Activated CD4-positive, alpha-beta T cell treated with anti-CD3 and anti-CD28 coated beads, Interleukin-2, amount 50 U/mL, for 48 hours (primary cell): ENCODE measurements at places on chromosomes 5 and 9.
A peak's percentile ranks its signal among the peaks of the same experiment; 100 is the strongest.

GRCh38 chr9:98109052-98109451, 10.0 kb downstream of the TRIM14 start:
- no peak for DNase-seq

GRCh38 chr9:90767523-90768100, 34.0 kb upstream of the SYK start:
- DNase-seq = no peak

DNA sequence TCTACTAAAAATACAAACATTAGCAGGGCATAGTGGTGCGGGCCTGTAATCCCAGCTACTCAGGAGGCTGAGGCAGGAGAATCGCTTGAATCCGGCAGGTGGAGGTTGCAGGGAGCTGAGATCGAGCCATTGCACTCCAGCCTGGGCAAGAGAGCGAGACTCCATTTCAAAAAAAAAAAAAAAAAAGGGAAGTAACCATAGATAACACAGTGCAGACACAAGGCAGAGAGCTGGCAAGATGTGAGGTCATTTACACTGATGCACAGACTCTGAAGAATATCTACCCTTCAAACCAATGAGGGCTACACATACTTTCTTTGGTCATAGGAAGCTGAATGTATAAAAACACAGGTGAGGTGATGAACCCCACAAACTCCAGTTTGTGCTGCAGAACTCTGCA, 131.9 kb downstream of the DCP2 start:
- no peak for DNase-seq

GRCh38 chr5:113053511-113053995, 77.0 kb downstream of the DCP2 start:
- no peak for DNase-seq

DNA sequence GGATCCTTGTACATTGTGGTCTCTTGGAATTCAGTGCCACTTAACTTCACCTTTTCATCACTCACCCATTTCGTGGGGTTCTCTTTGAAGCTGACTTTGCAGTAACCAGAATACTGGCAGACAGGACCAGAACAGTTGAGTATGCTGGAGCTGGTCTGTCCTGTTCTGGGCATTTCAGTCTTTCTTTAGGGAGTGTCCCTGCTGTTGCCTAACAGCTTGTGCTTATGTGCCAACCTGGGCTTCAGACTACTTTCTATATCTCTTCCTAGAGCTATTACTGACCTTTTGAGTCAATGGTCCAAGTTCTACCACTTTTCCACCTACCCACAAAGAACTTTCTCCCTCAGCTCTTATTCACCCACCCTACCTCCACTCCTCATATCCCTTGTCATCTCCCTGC, 10.0 kb upstream of the INSL6 start:
- no peak for DNase-seq

GRCh38 chr9:75083188-75083970, 4.6 kb downstream of the NMRK1 start:
- DNase-seq = peak; percentile 20

GRCh38 chr5:2381070-2381469, 370.4 kb downstream of the IRX2 start:
- no peak for DNase-seq

DNA sequence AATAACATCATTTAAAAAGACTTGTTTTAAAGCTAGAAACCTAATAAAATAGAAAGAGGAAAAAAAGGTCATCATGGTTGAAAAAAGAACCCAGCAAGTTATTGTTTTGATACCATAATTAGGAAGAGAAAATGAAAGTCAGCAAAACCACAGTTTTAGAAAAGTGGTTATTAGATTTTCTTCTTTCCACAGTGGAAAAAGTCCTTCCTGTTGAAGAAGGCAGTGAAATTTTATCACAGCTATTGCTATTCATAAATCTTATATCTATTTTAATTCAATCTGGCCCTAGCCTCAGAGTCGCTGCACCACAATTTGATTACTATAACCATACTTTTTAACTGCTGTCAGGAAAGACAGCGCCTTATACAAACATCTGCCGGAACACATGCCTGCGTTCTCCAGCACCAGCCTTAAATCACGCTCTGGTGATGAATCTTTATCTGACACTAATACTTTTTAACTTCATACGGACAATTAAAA, 60.3 kb downstream of the MAPKAP1 start:
- DNase-seq = no peak

DNA sequence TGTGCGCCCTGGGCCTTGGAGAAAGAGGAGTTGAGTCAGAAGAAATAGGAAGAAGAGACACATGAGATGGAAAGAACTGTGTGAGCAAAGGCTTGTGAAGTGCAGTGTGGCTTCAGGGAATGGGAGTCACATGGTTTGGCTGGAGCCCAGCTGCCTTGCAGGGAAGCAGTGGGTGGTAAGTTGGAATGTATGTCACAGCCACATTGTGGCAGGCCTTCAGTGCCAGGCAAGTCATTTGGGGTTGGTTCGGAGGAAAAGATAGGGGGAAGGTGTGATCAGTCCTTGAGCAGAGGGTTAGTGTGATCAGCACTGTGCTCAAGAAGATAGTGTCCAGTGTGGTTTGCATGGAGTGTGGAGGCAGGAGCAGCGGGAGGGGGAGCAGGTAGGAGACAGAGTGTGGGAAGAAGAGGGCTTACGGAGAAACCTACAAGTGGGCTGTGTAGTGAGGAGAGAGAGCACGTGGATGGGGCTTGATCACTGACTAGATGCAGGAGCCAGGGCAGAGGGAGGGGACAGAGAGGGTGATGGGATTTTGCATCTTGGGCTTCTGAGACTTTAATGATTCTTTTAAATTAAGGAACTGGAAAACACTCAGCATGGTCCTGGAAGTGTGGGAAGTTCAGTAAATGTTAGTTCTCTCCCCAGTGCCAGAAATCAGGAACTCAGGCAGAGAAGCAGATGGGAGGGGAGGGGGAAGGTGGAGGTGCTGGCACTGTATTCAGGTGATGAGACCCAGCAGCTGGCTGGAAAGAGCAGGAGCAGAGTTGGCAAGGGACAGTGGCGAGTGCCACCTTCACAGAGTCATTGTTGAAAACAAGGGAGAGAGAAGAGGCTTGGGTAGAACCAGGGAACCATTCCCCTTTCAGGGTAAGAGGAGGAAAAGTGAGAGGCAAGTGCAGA, 46.6 kb downstream of the ARHGAP26 start:
- no peak for DNase-seq

DNA sequence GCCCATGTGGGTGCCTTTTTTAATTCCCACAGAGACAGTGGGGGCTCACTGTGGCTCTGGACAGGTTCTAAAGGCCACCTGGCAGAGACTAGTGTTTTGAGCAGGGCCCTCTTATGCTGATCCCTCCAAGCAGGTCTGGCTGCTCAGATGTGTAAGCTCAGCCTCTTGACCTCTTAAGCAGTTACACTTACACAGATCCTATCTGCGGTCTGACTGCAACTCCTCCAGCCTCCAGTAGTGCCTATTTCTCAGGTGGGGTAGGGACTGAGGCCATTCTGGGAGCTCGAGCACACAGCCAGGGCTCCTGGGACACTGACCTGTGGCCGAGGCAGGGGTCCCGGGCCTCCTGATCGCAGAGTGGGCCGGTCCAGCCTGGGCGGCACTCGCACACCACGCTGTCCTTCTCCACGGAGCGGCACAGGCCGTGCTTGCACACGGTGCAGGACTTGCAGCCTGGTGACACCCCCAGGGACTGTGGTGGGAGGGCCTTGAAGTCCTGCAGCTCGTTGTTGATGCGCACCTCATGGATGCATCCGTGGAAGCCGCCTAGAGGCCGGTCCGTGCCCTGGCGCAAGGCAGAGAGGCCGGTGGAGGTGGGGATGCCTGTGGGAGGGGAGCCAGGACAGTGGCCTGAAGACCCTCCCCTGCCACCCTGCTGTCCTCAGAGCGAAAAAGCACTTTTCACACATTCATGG, 91.9 kb upstream of the PANK3 start:
- no peak for DNase-seq
